ENCODE measurements at places on chromosomes 2 and 18.

GRCh38 chr18:78178812-78179211, 800.8 kb upstream of the SALL3 start:
- no peak for DNase-seq

DNA sequence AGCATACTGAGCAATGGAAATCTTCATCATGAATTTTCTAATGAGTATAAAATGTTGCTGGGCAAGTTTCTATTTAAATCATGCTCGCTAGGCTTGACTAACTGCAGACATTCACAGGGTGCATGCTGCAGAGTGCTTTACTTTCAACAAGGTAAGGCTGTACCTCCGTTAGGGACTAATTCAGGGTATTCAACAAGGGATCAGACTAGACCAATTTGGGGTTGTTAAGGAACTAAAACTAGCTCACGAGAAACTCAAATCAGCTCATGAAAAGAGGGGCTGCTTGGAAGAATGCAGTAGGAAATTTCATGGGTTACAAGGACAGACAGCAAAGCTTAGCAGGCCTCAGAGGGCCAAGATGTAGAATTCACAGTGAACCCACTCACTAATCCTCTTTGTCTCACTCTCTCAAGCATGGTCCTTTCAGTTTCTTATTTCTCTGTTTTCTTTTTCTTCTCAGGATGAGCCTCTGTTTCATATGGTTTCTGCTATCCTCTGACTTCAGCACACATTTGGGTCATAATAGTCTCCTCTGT, 2.2 kb downstream of the MYO3B start:
- DNase-seq, result no peak

- DNase-seq, result peak; percentile 44
Observed at GRCh38 chr2:95305380-95306061, 8.4 kb downstream of the KCNIP3 start.

GRCh38 chr18:63157293-63158011, 162.1 kb downstream of the BCL2 start:
- no peak for DNase-seq

DNA sequence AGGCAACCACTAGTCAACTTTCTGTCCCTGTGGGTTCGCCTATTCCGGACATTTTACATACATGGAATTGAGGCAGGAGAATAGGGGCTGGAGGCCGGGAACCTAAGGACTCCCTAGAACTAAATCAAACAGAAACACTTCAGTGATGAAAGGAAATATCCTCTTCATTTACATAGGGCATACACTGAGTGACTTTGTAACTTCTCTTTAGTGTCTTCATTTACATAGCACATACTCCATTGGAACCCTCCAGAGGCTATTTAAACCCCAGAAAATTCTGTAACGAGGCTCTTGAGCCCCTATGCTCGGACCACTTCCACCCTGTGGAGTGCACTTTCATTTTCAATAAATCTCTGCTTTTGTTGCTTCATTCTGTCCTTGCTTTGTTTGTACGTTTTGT, 56.5 kb downstream of the CCDC195 start:
- no peak for DNase-seq

- DNase-seq, result no peak
Observed at GRCh38 chr18:50410008-50410407, 35.2 kb downstream of the SKA1 start.

GRCh38 chr2:188307850-188308283, 16.2 kb downstream of the GULP1 start:
- DNase-seq, result no peak

GRCh38 chr2:136384531-136385303, 266.8 kb upstream of the CXCR4 start:
- DNase-seq, result peak; percentile 6

DNA sequence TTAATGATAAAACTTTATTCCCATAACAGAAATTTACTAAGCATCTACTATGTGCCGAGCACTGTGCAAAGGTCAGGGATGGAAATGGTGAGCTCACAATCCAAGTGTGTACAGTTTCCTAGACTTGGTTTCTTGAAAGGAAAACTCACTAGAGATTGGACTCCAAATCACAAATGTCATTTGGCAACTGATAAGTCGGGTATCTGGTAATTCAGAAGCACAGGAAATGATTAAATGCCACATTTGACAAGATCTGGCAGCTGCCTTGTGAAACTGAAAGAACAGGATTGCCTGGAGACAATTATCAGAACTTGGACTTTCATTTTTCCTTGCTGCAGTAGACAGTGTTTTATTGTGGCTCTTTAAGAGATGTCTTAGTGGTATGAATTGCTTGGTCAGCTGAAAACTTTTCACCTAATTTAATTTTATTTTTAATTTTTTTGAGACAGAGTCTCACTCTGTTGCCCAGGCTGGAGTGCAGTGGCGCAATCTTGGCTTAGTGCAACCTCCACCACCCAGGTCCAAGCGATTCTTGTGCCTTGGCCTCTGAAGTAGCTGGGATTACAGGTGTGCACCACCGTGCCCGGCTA, 19.2 kb downstream of the ITGA6 start:
- DNase-seq, result no peak

GRCh38 chr2:53234548-53234903, 533.1 kb upstream of the CHAC2 start:
- peak; percentile 5 for DNase-seq

- no peak for DNase-seq
Observed at GRCh38 chr2:20576598-20577115, 74.2 kb downstream of the HS1BP3 start.

DNA sequence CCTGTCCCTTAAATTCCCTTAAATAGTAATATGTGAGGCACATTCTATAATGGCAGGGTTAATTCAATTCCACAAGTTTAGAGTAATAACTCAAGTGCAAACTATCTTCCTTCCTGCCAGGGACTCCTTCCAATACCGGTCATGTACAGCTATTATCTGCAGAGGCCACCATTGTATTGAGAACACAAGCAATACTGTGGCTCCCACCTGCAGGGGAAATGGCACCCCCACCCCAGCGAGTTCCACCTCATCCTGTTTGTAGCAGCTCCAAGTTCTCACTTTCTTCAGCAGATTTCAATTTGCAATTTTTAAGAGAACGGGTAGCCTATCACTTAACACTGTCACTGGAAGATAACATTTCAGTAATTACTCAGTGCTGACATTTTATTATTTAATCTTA, 172.1 kb upstream of the PID1 start:
- DNase-seq, result no peak

GRCh38 chr2:99598441-99598840, 108.6 kb upstream of the REV1 start:
- DNase-seq, result no peak

- DNase-seq, result no peak
Observed at GRCh38 chr18:41484069-41484468, 471.0 kb upstream of the PIK3C3 start.

GRCh38 chr2:48910961-48911360, 155.4 kb upstream of the LHCGR start:
- DNase-seq, result no peak

- no peak for DNase-seq
Observed at GRCh38 chr2:5332925-5333324, 359.3 kb upstream of the SOX11 start.

GRCh38 chr18:4369705-4370104, 85.4 kb downstream of the DLGAP1 start:
- no peak for DNase-seq

DNA sequence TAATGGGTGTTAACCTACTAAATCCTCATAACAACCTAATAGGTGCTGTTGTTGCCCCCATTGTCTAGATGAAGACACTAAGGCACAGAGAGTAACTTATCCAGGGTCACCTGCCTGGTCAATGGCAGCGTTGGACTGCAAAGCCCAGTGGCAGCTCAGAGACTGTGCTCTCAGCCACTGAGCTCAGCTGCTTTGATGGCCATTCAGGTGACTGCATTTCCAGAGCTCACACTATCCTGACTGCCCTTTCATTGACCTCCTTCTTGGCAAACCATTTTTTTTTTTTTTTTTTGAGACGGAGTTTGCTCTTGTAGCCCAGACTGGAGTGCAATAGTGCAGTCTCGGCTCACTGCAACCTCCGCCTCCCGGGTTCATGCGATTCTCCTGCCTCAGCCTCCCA, 115.2 kb downstream of the MAPK4 start:
- DNase-seq, result no peak

DNA sequence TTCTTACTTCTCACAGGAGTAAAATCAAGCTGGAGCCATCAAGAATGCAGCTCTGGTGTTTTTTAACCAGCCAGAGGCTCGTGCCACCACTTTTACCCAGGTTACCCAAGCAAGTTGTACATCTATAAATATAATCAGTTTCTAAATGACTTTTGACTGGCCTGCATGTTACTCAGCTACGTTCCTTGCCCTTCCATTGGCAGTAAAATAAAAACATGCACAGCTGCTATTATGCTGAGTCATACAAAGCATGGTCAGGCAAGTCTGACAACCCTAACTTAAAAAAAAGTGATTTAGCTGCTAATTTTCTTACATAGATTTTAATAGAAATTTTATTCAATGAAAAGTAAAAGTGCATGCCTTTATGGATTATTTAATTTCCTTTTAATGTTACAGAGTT, 111.7 kb upstream of the CSRNP3 start:
- DNase-seq, result peak; percentile 85

- DNase-seq, result no peak
Observed at GRCh38 chr18:63046375-63046774, 273.2 kb downstream of the BCL2 start.

- no peak for DNase-seq
Observed at GRCh38 chr2:55063713-55064323, 13.6 kb upstream of the RTN4 start.

GRCh38 chr2:181790716-181791649, 100.5 kb upstream of the ITPRID2 start:
- peak; percentile 99 for DNase-seq

- peak; percentile 75 for DNase-seq
Observed at GRCh38 chr18:24397131-24397693, 412 bp downstream of the OSBPL1A start.

- DNase-seq, result peak; percentile 53
Observed at GRCh38 chr18:70469916-70470315, 181.1 kb downstream of the SOCS6 start.

- no peak for DNase-seq
Observed at GRCh38 chr2:10240911-10241610, 61.6 kb upstream of the HPCAL1 start.

- peak; percentile 33 for DNase-seq
Observed at GRCh38 chr18:76932026-76932819, 109.9 kb downstream of the ZNF236 start.

- DNase-seq, result no peak
Observed at GRCh38 chr18:63233334-63233733, 86.2 kb downstream of the BCL2 start.

- DNase-seq, result no peak
Observed at GRCh38 chr2:144310889-144311608, 208.9 kb downstream of the ZEB2 start.

- DNase-seq, result no peak
Observed at GRCh38 chr2:98815795-98816194, 84.9 kb upstream of the MGAT4A start.

DNA sequence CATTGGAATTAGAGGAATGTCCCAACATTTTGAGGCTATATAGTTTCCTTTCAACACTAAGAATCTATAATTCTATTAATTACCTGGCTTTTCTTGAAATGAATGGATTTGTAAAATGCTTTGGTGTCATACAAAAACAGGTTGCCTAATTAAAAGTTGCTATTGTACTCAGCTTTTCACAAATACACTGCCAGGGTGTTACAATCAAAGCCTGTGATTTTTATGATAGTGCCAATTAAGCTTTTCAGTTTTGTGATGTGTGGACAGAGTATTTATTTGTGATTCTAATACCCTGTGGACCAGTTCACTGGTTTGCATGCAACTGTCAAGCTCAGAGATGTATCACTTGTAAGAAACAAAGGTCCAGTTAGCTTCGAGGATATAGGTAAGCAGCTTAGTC, 71.8 kb downstream of the NAB1 start:
- DNase-seq, result no peak

DNA sequence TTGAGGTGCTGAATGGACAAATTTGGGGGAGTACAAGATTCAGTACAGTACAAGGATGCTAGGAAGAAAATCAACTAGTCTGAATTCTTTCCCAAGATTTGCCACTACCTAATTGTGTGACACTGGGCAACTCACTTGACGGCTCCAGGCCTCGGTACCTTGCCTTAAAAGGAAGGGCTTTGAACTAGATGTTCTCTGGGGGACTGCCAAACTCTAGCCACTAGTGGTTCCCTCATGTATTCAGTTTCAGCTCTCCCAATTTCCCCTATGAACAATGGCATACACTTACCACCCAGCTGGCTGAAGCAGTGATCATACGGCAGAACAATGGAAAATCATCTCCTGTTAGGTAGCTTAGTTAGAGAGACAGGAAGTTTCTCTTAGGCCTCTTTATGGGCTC, 73.4 kb downstream of the VWC2L start:
- DNase-seq, result no peak

DNA sequence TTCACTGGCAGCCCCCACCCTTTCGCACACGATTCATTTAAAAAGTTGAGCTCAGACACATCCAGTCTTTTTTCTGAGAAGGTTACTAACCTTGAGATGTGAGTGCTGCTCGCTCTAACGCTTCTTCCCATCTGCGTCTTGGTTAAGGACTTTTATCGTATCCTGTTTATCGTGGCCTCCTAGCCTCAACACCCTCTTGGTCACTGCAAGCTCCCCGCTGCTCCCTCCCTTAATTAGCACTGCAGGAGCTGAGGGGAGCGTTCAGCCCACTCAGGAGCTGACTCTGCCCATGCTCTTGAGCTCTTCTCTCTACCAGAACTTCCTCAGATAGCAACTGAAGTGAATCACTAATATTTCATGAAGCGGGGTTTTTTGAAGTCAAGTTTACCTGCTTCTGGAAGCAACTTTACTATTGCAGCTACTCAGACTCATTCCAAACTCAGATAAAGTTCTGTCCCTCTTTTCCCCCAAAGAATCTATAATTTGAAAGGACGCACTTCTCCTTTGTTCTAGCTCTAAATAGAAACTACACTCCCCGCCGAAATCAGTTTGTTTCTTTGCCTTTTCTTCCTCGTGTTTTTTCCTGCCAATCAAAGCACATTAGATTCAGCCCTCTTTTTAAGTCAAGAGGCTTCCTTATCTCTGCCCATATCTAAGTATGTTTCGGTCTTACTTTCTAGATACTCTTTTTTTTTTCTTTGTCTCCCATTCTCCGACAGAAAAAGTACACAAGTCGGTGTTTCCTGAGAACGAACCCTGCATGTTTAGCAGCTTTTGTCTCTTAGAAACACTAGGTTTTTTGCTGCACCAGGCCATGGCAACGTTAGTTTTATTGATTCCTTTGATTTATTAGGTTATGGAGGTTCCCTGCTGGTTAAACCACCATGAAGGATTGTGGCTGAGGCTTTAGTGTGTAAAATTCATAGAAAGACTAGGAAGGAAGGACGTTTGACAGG, 9.3 kb upstream of the CD226 start:
- DNase-seq, result no peak

GRCh38 chr2:111168528-111169239, 48.0 kb downstream of the BCL2L11 start:
- DNase-seq, result peak; percentile 69

DNA sequence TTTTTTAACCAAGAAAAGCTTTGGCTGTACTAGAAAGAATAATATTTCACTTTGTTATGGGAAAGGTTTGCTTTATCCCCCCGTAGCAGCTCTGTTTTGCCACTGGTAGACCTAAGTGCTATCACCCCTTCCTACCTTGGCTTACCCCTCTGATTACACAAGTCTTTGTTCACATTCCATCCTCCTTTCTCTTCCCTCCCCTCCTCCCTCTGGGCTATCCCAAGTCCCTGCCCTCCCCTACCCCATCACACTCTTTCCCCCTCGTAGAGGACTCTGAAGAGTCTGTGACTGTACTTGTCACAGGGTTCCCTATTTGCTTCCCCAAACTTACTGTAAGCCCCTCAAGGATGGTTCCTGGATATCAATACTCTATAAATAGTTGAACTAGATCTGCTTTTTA, 152.9 kb upstream of the NOSTRIN start:
- no peak for DNase-seq

- DNase-seq, result peak; percentile 67
Observed at GRCh38 chr2:55115761-55116597, 65.7 kb upstream of the RTN4 start.

- DNase-seq, result no peak
Observed at GRCh38 chr18:47701134-47701533, 229.3 kb downstream of the SMAD2 start.

Measured in astrocyte (in vitro differentiated cells and primary cell).